ENCODE measurements at places on chromosomes 7 and 10.
A peak's percentile ranks its signal among the peaks of the same experiment; 100 is the strongest.

DNA sequence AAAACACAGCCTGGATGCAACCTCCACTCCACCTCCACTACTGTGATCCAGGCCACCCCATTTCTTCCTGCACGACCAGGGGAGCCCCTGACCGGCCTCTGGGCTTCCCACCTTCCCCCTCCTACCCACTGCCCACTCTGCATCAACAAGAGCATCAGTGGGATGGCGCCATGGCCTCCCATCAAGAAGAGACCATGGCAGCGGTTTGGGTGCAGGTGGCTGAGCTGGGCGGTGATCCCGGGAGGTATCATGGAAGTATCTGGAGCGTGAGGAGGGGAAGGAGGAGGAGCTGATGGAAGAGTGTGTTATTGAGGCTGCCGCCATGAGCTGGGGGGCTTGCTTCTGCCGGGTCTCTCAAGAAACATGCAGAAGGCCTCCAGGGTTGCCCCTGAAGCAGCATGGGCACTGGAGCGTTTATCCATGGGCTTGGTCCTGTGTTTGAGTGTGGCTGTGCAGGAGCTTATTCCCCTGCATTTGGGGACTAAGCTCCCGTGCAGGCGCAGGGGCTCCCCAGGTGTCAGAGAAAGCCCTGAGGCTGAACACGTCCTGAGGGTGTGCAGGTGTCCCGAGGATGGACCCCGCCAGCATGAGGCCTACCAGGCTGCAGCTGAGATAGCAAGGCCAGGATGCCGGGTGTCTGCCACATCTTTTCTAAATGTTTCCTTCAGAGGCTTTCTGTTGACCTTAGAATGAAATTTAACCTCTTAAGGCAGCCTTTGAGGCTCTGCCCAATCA lies 99.2 kb upstream of the PCBD1 start:
- no peak for DNase-seq

- peak; percentile 7 for DNase-seq
These were observed 26.8 kb downstream of the GOT1 start for GRCh38 chr10:99403674-99404073.

- no peak for DNase-seq
These were observed 663 bp downstream of the VPS37D start for GRCh38 chr7:73668103-73668885.

DNA sequence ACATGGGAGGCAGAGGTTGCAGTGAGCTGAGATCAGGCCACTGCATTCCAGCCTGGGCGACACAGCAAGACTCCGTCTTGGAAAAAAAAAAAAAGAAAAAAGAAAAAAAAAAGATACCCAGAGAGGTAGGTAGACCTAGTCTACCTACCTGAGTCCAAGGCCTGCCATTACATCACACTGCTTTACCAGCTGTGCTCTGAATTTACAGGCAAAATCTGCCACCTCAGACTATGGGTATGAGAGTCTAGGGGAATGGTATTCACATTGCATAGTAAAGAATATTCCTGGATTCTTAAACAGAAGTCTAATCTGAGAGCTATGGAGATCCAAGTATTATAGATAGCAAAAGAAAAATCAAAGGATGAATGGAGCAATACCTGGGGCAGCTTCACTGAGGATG lies 50.2 kb downstream of the NDUFB2 start:
- DNase-seq: no peak

DNA sequence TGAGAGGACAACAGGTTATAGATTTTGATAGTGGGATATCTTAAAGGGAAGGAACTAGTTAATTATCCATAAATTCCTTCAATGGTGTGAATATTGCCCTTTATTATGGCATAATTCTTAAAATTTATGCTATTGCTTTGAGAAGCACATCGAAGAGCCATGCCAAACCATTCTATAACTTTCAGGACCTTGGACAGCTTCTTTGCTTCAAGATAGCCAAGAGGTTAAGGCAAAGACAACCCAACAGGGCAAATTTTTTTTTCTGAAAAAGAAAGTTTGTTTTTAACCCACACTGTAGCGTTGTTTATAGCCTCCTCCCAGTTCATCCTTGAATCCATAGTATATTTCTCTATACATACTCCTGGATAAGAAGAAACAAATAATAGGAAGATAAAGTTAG lies 103.2 kb downstream of the NRG3 start:
- no peak for DNase-seq

DNA sequence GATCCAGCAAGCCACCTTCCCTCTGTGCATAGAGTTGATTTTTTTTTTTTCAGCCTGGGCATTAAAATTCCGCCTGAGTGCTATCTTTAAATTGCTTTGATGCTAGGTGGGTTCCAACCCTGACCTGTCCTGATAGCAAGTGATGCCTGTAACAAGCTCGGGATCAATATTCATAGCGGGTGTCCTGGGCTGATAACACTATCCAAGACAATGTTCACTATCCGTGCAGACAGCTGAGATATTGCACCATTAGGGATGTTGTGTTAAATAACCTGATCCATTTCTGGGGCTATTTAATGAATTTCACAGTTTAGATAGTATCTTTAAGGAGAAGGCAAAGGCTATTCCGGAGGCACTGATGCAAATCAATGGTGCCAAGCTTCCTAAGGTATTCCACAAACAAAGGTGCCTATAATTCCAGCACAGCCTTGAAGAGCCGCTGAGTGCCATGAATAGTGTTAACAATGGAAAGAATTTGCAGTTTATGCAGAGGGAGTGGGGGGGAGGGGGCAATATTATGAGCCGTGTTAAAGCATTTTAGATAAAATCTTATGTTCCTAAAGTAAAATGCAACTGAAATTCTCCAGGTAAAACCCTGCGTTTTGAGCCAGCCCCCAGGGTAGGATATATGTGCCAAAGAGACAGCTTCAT lies 4.2 kb upstream of the NKX1-2 start:
- no peak for DNase-seq

- DNase-seq: peak; percentile 86
These were observed 542.3 kb upstream of the NRP1 start for GRCh38 chr10:33876584-33877400.

GRCh38 chr10:78959924-78960285 lies 108.9 kb upstream of the ZMIZ1 start:
- no peak for DNase-seq

DNA sequence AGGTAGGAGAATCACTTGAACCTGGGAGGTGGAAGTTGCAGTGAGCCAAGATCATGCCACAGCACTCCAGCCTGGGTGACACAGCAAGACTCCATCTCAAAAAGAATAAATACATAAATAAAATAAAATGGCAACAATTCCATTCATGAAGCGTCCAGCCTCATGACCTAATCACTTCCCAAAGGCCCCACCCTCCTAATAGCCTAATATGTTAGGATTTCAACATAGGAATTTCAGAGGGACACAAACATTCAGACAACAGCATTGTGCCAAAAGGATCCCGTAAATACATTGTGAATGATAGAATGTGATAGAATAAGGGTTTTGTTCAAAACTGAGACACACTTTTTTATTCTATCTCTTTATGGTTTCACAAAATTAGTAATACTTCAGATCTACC lies 90.3 kb downstream of the FAM107B start:
- no peak for DNase-seq

GRCh38 chr7:130418306-130418705 lies 22.5 kb downstream of the CEP41 start:
- no peak for DNase-seq

DNA sequence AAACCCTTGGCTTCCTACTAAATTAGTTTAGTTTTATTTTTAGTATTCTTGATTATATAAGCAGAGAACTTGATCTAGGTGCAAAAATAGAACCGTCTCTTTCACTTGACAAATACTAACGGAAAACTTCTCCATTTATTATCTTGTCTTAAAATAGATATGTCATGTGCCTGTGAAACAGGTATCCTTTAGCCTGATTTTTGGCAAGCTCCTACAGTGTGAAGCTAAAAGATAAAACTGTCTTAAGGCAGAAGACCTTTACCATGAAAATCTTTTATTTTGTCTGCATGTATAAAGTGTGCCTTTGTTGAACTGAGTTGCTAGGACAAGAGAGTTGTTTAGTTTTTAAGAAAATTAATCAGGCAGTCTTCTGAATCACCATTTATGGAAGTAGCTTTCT lies 90.6 kb downstream of the CYP51A1 start:
- DNase-seq: no peak

DNA sequence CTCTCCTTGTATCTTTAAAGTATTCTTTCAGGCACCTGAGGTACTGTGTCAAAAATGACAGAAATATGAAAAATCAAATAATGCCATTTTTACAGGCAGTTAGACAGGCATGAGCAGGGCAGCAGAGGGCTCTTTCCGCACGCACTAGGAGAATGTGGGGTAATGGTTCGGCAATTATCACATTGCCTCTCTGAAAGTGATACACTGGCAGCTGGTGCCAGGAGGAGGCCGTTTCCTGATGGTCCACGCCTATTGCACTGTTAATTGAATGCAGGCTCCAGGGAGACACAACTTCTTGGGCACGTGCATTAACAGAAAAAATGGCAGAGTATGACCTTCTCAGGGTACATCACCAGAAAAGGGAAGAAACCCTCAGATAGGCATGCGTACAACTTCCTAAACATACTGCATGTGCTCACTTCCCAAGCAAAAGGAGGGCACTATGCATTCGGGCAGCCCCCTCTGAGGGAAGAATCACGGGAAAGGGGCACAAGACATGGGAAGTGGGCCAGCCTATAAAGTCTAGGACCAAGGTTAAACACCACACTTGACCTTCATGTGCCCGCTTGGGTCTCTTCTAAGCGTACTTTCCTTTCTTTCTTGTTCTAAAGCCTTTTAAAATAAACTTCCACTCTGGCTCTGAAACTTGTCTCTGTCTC lies 161.7 kb downstream of the TNS3 start:
- no peak for DNase-seq

- no peak for DNase-seq
These were observed 214.2 kb upstream of the GHITM start for GRCh38 chr10:83925133-83925532.

- no peak for DNase-seq
These were observed 73.8 kb upstream of the JCAD start for GRCh38 chr10:30133198-30133597.

DNA sequence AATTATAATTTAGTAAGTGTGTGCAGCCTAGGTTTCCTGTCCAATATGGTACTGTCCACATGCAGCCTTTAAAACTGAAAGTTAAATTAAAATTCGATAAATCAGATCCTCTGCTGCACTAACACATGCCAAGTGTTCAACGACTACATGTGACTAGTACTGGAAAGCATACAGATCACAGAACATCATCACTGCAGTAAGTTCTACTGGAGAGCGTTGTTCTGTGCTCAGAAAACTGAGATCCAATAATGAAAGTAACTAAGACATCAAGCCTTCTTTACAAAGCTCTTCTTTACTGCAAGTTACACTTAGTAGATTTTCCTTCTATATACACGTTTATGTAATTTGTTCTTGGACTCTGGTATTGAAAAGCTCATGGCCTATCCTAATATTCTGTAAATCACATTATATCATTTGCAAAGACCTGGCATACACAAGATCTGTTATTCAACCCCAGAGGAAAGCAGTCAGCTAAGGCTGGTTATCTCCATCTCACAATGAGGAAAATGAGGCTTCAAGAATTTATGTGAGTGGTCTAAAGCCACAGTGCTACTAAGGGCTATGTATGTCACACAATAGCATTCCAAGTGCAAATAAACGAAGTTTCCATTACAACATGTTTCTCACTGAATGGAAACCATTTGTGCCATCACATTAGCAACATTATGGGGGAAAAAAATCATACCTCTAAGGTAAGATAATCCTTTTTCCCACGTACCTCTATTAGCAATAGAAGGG lies 77.6 kb downstream of the VPS41 start:
- no peak for DNase-seq

GRCh38 chr10:45526309-45526905 lies 146.2 kb downstream of the ZFAND4 start:
- DNase-seq: no peak

- no peak for DNase-seq
These were observed 485.4 kb upstream of the CELF2 start for GRCh38 chr10:10532236-10532635.

- DNase-seq: no peak
These were observed 28.5 kb downstream of the CCSER2 start for GRCh38 chr10:84356928-84357327.

DNA sequence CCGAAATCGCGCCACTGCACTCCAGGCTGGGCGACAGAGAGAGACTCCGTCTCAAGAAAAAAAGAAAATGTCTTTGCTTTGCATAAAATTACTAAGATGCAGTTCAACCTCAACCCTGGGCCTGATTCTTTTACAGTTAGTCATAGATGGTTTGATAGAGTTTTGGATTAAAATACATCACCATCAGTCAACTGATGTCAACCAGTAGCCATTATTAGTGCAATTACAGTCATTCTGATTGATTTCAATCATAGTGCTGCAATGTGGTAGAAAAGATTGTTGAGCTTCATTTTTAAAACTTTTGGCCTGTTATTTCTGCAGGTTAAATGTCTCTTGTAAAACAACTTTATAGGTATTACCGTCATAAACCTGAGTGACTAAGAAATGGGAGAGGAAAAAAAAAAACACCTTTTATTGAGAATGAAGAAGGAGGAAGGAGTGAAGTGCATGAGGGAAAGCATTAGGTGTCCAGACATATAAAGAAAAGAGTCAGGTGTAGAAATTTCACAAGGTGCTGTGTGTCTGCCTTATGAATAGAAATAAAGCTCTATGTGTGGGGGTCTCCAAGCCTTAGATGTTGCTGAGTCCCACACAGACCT lies 150.6 kb downstream of the TRIL start:
- DNase-seq: no peak

GRCh38 chr7:20952916-20953315 lies 166.2 kb upstream of the SP8 start:
- no peak for DNase-seq

- no peak for DNase-seq
These were observed 184.0 kb downstream of the ADAM12 start for GRCh38 chr10:126204320-126204719.

- no peak for DNase-seq
These were observed 2.6 kb upstream of the DNTT start for GRCh38 chr10:96301616-96302015.

DNA sequence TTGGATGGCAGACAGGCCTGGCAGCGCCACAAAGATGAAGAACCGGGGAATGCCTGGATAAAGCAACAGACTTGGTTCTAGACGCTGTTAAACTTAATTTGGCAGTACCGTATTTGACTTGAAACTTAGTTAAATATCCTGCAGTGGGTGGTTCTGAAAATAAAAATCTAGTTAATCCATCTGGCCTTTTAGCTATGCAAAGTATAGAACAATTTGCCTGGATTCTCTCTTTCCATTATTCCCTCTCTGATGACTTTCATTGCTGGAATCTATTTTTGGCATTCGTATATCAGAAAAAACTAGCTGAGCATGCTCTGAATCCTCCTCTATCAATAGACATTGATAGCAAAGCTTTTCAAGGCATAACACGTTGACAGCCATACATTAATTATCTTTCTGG lies 203.6 kb downstream of the MACC1 start:
- DNase-seq: no peak

- no peak for DNase-seq
These were observed 52.2 kb downstream of the CALML3 start for GRCh38 chr10:5576780-5577624.

GRCh38 chr7:4297165-4297917 lies 384.8 kb upstream of the FOXK1 start:
- DNase-seq: no peak
